ENCODE measurements at places on chromosomes 1 and 21.

GRCh38 chr1:220786337-220787068 is at the start of gene MTARC1:
MTARC1 (plus strand) TSS chr1:220786913; CDS start chr1:220786945, 32 bp downstream.
- peak; percentile 41 for DNase-seq

GRCh38 chr1:33009561-33009960 is 27.1 kb downstream of the AK2 start:
- DNase-seq: no peak

- DNase-seq: no peak
Measured at GRCh38 chr1:95829556-95829955, 595.5 kb downstream of the RWDD3 start.

DNA sequence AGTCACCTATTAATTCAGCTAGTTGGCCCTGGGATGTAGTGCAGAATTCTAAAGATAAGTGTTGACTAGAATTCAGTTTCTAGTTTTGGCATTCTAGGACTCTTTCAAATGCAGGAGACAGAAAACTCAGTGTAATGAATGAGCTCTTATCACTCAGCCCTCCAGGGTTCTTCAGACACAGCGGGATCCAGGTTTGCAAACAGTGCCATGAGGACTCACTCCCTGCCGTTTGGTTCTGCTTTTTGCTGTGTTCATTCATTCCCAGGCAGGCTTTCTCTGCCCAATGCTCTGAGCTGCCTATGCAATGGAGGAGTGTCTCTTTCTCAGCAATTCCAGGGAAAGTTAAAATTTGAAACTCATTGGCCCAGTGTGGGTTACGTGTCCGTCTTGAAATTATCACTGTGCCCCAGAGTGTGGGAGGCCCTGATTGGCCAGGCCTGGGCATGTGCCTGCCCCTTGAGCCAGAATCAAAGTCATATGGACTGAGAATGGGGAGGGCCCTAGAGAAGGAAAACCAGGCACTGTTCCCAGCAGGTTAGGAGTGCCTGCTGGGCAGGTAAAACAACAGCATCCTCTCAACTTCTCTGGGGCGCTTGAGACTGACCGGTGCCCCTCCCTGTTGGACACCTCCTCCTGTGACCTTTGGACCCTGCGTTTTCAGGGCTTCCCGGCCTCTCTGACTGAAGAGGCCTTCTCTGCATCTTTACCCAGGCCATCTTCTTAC is 43.4 kb downstream of the TMEM51 start:
- no peak for DNase-seq

- no peak for DNase-seq
Measured at GRCh38 chr1:3245344-3245743, 176.3 kb downstream of the PRDM16 start.

DNA sequence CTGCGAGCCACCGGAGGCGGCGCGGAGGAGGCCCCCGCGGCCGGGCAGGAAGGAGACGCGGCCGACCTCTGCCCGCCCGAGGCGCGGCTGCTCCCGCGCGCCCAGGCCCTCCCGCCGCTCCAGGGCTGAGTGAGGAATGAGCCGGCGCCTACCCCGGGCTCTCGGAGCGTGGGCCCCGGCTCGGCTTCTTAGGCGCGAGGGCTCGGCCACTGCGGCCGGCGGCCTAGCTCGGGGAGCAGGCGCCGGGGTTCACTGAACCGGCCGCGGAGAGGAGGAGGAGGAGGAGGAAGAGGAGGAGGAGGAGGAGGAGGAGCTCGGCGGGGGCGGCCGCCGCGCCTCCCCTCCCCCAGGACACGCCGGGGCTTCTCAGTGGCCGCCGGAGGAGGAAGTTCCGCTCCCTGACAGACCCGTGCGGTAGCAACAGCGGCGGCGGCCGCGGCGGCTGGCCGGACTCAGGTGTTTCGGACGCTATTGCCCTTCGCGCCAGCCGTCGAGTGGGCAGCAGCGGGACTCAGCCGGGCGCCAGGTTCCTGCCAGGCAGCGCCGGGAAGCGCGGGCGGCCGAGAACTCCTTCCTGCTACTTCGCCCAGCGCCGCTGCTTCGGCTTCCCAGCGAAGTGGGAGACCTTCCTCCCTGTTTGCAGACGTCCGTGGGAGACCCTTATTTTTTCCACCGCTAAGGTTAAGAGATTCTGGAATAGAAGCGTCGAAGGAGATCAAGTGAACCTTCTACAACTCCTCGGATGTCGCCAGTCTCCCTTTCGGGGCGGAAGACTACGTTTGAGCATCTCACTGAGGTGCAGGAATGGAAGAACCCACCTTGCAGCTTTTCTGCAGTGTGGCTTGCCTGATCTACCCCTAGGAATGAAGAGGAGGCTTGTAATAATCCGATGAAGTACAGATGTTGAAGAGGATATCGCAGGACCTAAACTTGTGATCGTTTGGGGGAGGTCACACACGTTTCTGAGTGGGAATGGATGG is at the start of gene MAN1A2:
Gene MAN1A2 (plus strand): TSS at position 404 of the 980 bp plus-strand sequence. CDS start 735 bp downstream, outside the sequence.
- DNase-seq: peak; percentile 84

DNA sequence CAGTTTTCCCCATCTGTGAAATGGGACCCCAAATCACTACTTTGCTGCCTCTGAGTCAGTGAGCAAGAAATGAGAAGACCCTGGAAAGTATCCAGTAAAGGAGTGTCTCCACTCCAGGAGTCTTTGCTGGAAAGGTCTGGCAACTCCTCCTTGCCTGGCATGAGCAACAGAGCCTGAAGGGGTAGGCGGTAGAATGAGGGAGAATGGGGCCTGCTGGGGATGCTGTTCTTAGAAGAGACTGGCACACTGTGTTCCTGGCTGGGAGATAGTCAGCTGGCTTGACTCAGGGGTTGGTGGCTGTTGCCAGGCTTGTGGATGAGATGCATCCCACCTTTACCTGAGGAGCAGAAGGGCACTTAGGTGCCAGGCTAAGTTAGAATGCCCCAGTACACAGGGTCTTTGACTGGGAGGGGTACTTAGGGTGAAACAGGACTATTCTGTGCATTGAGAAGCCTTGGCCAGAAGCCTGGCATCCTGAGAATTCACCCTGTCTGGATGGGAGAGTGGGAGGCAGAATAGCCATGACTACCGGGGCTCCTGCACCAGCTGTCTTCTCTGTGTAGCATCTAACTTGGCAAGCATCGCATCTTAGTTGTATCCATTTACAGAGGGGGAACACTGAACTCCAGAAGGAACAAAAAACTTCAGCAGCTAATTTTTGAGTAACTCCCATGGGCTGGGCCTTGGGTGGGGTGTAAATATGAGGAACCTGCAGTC is 2.5 kb downstream of the MFSD2A start:
- no peak for DNase-seq

- peak; percentile 19 for DNase-seq
Measured at GRCh38 chr1:159646687-159647086, 59.1 kb downstream of the APCS start.

DNA sequence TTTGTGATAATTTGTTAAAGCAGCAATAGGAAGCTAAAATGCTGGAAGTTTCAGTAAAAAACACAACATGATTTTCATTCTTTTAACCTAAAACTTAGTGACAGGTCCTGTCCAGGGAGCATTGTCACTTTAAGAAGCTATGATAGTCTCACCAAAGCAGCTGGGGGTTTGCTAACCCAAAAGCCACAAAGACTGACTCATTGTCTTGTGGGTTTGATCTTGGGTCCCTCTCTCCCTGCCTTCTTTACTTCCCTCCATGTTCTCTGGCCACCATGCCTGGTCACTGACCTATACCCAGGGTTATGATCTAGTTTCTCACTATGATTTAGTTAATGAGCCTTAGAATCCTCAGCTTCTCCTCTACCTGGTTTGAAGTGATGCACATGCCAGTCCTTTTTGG is 213.5 kb upstream of the PTGFR start:
- no peak for DNase-seq

- DNase-seq: no peak
Measured at GRCh38 chr1:102472520-102472919, 475.8 kb upstream of the OLFM3 start.

DNA sequence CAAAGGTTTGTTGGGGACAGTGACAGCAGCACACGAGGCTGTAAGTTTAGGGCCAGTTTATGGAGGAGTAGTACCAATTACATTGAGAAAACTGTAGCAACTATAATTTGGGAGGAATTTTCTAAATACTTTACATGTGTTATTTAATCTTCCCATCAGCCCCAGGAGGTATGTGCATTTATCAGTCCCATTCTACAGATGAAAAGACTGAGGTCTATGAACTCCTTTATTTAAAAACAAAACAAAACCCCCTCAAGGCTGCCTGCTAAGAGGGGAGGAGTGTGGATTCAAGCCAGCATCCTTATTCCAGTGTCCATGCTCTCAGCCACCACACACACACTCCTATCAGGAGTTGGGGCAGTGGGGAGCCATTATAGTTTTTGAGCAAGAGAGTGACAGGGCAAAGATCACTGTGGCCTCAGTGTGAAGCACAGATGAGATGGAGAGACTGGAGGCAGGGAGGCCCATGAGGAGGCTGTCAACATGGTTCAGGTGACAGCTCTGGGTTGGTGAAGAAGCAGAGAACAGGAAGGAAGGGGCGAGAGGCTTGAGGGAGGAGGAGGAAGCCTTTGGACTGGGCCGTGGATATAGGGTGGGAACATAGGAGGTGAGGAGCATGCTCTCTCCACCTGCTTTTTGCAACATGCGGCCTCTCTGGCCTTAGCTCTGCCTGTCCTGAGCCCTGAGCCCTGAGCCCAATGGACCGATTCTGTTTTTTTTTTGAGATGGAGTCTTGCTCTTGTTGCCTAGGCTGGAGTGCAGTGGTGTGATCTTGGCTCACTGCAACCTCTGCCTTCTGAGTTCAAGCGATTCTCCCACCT is 9.7 kb downstream of the TNFRSF1B start:
- DNase-seq: no peak
